GM19239 (cell line): ENCODE measurements at places on chromosomes 3 and 15.

DNA sequence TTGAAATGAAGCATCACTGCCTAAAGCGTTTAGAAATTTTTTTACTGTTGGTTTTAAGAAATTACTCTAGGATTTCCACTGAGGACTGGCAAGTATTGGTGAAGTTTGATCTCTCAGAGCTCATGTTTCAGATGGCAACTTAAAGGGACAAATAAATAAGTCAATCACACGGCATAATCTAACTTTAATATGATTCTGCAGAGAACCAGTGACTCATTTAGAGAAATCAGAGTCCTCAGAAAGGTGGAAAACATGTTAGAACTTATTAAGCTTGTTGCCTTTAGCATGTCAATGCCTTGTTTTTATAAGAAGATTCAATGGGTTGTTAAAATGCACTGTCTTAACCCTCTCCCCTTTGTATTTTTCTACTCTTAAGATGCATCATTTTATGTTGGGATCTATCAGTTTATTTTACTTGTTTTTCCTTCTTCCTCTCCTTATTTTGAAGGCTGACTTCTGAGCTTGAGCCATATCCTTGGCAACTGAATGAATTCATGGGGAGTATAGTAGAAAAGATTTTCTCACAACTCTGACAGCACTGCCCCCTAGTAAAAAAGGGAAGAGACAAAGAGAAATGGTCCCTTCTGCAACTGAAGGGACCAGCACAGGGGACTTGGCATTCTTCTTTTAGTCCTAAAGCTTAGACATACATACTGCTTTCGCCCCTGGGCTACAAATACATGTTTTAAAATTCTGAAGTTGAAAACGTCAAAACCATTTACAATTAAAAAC, 431.2 kb downstream of the LPP start:
- no peak for DNase-seq

DNA sequence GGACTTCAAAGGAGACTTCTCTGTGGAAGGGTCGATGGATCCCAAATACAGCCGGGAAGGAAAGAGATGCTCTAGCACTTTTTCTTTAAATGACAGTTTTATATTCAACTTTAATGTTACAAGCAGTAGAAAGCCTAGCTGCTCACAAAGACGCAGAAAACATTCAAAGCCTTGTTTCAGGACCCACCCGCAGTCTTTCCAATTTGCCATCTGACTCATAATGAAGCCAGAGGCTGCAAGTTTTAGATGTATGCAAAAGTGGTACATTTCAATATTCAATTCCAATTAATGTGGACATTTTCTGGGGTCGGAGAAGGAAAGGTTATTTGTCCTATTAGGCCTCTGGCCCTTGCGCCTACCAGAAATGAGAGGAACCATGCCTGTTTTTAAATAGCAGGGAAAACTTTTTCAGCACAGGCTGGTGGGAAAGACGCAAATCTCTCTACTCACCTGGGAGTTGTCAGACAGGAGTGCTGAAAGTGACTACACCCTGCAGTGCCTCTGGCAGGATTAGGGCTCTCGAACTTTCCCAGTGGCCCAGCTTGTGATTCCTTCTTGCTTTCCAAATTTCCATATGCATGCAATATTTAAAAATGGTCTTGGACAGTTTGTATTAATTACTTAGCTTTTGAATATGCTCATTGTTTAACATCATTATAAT, 117.4 kb upstream of the MBNL1 start:
- DNase-seq: no peak

DNA sequence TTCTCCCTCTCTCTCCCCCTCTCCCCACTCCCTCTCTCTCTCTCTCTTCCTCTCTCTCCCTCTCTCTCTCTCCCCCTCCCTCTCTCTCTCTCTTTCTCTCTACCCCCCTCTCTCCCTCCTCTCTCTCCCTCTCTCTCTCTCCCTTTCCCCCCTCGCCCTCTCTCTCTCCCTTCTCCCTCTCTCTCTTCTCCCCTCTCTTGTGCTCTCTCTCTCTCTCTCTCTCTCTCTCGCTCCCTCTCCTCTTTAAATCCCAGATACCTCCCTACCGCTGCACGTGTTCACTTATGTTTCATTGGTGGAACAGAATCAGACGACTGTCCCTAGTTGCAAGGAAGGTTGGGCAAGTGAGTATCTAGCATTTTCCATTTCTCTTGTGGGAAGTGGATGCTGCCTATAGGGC, 166.5 kb downstream of the EBLN2 start:
- no peak for DNase-seq

DNA sequence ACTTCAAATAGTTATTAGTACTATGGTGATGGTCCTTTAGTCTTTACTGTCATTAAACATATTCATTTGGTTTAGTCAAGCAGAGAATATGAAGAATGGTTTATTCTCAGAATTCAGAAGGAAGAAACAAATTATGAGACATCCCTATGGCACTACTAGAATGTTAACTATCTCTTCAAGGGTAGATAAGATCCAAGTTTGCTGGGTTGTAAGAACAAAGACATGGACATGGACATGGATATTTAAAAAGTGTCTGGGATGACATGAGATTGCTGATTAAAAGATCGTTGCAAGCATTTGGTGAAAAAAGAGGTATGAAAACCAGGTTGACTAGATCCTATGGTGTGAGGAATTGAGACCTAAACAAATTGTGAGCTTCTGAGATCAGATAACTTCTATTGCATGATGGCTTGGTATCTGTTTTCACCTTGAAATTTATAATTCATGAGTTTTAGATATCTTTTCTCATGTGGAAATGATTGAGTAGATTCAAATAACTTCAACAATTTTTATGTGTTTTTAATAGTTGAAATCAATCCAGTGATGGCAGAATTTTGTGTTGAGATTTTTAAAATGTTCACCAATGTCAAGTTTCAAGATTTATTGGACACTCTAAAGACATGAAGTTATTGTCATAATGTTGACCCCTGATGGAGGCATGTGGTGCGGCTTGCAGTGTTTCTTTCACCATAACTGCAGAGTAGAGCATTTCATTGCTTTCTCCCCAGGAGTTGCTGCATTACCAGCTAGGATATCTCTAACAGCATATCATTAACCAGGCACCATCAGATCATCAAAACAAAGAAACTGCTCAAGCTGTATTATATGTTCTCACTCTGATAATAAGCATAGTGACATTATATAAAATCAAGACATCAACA, 72.6 kb downstream of the NAALADL2 start:
- DNase-seq: no peak

- DNase-seq: no peak
Observed at GRCh38 chr3:158404131-158404718, 166.8 kb upstream of the MLF1 start.

DNA sequence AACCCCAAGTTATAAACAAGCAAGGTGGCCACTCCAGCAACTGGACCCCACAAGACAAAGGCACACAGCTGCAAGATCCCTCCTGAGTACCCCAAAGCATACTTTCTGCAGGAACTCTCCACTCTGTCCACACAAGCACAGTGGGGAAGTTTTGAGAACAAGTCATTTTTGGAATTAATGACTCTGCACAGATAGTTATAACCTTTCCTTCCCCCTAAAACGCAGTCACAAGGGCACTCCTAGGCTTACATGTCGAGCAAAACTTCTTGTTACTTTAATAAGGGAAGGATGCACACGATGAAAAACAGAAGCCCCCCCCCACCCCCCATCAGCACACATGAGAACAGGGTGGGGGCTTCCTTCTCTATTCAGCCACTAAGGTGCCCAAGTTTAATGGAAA, 1.2 kb downstream of the STIMATE start:
- no peak for DNase-seq

GRCh38 chr3:194440756-194441155, 41.7 kb upstream of the GP5 start:
- DNase-seq: no peak

- DNase-seq: no peak
Observed at GRCh38 chr15:42033214-42033873, 12.5 kb upstream of the PLA2G4E start.

DNA sequence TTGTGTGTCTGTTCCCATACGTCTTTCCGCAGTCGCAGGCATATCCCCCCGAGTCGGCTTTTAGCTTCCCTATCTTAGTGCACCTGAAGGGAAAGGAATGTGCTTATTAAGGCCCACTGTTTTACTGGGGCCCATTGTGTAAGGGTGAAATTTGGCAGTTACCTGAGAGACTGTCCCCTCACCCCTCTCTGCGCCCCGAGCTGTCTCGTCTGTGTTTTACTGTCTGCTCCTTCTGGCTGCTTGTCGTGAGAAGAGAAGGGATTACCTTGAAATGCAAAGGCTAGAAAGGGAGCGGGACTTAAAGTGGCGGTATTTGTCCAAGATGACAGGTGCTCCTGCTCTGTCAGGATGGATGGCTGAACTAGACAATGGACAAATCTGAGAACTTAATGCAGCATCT, 233.0 kb upstream of the POU1F1 start:
- DNase-seq: no peak
